ENCODE measurements at places on chromosomes 2 and 18.
A peak's percentile ranks its signal among the peaks of the same experiment; 100 is the strongest.

DNA sequence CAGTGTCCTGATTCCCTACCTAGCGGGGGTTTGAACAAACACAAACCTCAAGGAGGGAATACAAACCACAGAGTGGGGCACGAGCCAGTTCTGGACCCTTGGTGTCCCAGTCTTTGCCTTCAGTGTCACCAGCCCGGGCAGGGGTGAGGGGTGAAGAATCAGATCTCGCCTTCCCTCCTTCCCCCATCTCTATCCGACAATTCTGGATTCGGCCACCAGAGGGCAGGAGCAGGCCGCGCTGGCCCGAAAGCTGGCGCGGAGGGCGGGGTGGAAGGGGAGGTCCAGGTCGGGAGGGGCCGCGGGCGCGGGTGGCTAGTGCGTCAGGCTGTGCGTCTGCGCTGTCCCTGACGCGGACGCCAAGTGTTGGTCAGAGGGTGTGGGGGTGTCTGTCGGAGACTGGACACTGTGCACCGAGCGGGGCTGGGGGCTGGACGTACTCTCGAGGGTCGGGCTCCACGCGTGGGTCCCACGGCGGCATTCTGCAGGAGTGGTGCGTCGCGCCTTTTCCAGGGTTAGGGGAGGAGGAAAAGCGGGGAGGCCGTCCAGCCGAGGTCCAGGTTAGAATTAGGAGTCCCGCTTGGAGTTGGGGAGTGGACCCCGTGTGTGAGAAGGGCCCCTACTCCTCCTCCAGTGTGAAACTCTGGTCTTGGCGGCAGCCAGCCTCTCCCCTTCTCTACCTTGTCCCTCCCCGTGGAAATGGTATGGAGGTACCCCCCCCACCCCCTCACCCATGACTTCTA lies 2.9 kb upstream of the CRYBA2 start:
- peak; percentile 90 for DNase-seq

- DNase-seq, result no peak
Measured at GRCh38 chr2:54720563-54720962, 2.9 kb upstream of the EML6 start.

DNA sequence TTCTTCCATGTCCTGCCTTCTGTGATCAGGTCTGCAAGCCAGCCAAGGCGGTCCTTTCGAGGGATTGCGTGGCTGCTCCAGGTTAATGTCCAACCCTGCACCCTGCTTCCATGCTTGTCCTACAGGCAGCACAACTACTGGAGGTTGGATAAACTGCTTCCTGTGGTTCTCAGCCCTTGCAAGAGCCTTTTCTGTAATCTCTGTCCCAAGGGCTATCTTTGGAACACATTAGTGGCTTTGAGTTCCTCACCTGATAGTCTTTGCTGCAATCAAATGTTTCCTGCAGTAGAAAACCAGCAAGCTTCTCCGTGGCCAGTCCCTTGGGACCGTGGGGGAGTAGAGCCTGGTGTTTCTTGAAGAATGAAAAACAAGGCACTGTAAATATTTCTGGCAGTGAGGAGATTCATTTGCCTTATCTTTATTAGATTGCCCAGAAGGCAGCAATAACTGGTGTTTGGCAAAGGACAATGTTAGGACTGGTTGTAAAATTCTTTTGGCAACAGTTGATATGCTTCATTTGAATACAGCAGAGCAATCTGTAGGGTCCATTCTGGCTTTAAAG lies 214.4 kb downstream of the FHOD3 start:
- DNase-seq, result no peak

DNA sequence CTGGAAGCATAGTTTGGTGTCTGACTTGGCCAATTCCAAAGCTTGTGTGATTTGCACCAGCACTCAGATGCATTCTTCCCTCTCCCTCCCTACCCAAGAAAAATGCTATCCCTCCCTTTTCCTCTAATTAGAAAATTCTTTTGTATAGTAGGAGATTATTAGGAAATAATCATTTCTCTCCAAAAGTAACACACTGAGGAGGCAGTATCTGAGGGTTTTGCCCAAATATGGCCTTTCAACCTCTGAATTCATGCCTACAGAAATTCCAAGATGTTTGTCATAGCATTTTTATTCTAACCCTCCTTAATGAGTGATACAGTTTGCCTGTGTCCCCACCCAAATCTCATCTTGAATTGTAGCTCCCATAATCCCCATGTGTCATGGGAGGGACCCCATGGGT lies 5.0 kb upstream of the TMEM18 start:
- DNase-seq, result no peak

- DNase-seq, result no peak
Measured at GRCh38 chr18:9570255-9570654, 44.1 kb downstream of the PPP4R1 start.

DNA sequence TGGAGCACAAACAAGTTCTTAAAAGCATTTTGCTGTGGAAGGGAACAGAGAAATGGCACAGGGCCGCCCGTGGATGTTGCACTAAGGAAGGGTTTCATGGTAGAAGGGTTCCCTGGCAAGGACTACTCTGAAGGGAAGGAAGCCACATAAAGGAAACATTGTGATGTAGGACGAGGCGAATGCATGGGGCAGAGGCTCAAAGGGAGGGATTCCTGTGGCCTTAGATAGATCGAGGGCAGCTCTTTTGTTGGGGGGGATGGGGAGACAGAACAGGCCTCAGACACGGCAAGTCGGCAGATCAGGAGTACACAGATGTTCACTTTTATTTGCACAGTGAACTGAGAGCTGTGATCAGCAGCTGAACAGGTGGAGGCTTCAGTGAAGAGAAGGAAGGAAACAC lies 205.4 kb downstream of the SNTG2 start:
- no peak for DNase-seq

DNA sequence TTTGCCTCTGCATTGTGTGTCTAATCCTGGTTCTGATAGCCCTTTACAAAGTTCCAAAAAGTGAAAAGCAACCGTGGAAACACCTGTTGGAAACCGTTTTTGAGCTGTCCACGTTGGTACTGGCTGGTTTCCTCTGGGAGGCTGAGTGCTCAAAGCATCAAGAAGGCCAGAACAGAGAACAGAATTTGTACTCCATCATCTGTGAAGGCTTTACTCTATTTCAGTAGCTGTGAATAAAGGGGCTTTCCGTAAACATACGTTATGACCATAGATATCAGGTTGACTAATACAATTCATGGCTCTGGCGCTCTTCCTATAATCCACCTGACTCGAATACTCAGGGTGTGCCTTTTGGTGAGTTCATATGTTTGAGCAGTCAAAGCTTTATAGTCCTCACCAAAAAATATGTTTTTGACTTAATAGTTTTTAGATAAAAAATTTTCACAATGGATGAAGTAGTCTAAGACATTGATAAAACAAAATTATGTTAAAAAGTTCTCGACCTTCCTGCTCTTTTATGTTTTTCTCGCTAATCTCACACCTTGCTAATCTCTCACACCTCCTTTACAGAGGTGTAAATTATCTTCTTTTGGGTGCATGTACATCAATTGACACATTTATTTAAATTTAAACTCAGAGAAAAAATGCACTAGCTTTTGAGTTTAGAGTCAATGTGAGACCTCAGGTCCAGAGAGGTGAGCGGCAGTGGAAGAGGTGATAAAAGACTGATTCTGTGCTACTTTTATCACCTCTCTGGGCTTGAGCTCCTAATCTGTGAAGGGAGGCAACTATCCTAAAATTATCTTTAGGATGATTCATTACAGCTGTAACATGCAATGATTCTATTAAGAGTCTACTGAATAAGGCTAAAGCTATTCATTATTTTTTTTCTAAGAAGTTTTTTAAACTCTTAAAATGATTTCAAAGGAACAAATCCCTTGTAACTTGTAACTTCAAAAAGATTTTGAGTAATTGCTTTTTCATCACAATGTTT lies 65.3 kb downstream of the CXCR4 start:
- no peak for DNase-seq

DNA sequence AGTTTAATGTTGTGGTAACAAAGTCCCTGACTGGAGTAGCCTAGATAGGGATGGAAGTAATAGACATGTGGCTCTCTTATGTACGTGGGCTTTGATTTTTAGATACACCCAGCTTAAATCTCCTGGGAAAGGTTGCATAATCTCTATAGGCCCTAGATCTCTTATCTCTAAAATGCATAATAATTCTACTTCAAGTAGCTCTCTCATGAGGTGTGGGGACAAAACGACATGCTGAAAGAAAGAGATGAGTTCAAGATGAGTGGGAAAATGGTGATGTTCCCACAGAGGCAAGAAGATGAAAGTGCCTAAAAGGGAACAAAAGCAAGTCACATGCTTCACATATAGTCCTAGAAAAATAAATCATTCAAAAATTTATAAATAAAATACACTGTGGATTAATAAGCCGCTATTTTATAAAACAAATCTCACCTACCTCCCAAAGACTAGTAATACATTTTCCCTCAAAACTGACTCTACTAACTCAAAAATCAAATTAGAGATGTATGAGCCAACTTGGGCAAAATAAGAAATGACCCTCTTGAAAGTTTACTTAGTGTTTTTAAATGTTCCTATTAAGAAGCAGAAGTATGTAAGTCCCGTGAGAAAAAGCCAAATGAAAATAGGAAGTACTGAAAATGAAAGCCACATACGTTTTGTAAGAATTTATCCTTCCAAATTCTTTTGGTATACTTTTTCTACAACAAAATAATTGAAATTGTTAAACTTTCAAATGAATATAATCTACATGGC lies 148.2 kb upstream of the ITGA4 start:
- no peak for DNase-seq

DNA sequence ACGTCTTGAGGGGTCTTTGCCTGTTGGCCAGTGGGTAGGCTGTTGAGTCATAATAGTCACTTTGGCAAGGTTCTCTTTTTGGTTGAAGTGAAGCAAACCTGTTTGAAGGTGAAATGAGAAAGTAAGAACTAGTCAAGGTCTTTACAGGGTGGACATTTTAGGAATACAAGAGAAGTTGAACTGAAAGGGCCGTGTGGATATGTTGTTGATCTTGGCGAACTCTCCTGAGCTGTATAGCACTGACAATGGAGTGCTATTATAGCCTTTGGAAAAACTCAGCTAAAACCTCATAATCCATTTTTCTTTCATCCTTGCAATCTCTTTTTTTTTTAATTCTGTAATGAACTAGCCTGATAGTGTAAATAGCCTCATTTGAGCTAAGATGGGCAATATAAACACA lies 248.1 kb downstream of the MEIS1 start:
- DNase-seq, result no peak

GRCh38 chr2:239722760-239723470 lies 302.2 kb downstream of the NDUFA10 start:
- DNase-seq, result no peak

DNA sequence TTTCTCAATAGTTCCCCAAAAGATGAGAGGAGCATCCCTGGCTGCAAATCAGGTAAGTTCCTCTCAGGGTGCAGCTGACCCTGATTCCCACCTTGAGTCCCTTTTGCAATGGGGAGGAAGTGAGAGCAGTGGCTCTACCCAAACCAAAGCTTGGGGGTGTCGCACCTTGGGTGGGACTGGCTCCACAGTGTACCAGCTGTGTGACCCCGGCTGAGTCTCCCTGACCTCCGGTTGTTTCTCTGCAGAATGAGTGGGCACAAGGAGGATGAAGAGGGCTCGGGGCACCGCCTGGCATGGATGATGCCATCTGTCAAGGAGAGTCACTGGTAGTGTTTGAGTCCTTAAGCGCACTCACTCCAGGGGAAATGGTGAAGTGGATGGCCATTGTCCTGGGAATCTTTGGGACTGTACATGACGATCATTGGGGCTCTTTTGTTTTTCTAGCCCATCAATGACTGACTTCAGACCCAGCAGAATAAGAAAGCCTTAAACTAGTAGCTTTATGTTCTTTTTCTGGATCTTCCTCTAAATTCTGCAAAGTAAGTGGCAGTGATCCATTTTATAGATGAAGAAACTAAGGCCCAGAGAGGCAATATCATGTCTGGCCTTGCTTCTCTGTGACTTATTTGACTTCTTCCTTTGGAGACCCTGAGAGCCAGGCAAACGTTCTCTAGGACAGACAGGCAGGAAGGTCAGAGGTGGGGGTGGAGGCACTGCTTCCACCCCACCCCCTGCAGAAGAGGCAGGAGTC lies 106.3 kb upstream of the ST3GAL5 start:
- no peak for DNase-seq

GRCh38 chr2:231359948-231360347 lies 35.6 kb upstream of the B3GNT7 start:
- DNase-seq, result no peak

DNA sequence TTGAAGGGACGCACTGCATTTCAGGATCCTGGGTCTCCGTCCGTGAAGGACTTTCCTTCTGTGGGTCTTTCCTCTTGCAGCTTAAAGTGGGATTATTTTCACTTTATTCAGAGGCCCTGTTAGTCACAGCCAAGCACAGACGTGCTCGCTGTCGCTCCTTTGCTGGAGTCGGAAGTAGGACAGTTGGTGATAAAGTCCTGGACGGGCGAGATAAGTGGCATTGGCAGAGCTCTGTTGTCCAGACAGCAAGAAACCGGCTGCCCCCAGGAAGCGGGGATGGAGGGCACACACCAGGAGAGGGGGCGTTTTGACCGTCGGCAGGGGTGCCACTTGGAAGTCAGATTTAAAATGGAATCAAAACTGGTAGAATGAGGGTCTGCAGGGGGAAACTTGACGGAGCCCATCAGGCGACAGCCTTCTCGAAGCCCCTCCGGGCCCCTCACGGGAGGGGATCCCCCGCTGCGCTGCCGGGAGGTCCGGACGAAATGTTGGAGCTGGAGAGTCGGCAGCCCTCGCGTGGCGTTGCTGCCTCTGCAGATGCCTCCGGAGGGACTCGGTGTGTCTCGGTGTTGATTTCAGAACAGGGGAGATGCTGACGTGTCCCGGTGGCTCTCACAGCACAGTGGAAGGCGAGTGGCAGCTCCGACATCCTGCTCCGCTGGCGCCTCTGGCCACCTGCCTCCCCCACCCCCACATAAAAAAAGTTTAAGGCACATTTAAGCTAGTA lies 124.2 kb downstream of the NFATC1 start:
- no peak for DNase-seq

- no peak for DNase-seq
Measured at GRCh38 chr18:9732031-9732430, 23.9 kb downstream of the RAB31 start.

GRCh38 chr2:71791061-71791450 lies 337.7 kb downstream of the DYSF start:
- no peak for DNase-seq

DNA sequence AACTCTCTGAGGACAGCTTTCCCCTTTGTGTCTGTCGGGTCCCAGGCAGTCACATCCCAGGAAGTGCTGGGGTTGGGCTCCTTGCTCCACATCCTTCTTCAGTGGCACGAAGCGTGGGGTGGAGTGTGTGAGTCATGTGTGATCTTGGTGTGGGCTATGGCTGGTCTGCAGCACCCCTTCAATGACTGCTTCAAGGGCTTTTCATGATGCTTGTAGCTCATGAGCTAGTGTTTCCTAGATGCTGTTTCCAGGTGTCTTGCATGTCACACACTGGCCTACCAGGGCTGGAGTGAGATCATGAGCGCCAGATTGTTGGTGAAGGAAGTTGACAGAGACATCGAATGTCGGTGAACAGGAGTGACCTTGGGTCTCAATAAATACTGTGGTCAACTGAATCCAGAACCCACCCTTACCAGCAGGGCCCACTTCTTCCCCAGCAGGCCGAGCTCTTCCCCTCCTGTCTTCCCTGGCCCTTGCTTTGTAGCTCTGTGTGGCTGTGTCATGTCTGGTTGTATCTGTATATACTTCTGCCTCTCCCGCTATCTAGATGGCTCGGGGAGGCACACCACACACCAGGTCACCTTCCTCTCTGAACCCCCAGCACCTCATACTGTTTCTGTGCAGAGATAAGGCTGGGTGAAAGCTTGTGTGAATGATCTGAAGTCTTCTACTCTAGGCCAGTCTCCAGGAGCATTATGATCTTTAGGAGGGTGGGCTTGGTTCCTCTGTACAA lies 3.8 kb downstream of the C2orf92 start:
- DNase-seq, result no peak

- DNase-seq, result no peak
Measured at GRCh38 chr2:46552079-46552478, 72.7 kb downstream of the TMEM247 start.

- no peak for DNase-seq
Measured at GRCh38 chr2:54981385-54981784, 68.9 kb downstream of the RTN4 start.

Measured in RWPE1 (cell line).